ENCODE measurements at places on chromosomes 7 and 10. TPM values are rescaled to one million over a fixed set of nuclear protein-coding genes. Genes with fewer than 3 reads are reported as not detected.

Gene A1CF
- not detected for total RNA-seq

Gene DDX50
- total RNA-seq: 91.3 TPM

Gene PLPP4
- 15.0 TPM for total RNA-seq

Gene HGF
- total RNA-seq: 211 TPM

Data from regular cardiac myocyte (primary cell).